ENCODE measurements at places on chromosomes 3 and 15.
A peak's percentile ranks its signal among the peaks of the same experiment; 100 is the strongest.

DNA sequence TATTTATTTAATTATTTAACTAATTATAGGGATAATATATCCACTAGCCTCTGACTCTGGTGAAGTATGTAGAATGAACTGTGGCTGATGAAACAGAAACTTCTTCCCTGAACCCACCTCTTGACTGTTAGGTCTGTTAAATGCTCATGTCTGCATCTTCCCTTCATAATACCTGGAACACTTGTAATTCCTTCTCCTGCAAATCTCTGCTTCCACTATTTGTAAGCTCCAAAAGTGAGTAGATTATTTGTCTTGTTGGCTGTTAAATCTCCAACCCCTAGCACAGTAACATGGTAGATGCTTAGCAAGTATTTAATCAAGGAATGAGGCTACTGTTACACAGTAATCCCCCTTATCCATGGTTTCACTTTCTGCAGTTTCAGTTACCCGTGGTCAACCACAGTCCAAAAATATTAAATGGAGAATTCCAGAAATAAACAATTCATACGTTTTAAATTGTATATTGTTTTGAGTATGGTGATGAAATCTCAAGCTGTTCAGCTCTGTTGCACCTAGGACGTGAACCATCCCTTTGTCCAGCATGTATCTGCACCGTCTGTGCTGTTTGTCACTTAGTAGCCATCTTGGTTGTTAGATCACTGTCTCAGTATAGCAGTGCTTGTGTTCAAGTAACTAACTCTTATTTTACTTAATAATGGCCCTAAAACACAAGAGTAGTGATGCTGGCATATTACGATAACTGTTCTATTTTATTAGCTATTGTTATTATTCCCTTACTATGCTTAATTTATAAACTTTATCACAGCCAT is 5.7 kb downstream of the TTBK2 start:
- no peak for DNase-seq

DNA sequence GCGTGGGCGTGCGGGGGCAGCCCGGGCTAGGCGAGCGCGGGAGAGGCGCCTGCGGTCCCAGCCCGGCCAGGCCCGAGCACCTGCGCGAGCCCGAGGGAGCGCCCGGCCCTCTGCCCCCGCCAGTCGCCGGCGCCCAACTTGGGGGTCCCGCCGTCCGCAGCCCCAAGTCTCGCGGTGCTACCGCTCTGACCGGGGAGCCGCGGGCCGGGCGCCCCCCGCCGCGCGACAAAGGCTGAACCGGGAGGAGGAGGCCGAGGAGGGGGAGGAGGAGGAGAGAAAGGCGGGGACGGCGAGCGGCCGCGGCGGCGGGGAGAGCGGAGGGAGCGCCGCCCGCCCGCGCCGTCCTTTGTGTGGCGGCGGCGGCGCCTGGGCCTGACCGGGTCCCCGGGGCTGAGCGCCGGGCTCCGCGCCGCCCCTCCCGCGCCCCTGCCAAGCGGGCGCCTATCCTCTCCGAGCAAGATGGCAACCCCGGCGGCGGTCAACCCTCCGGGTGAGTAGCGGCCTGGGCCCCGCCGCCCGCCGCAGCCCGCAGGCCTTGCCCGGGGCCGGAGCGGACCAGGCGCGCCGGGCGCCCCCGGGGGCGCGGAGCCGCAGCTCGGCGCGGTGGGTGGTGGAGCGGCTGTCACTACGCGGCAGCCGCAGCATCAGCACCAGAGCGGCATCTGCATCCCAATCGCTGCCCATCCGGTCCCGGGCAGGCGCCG is at the start of gene ARNT2:
TSS of gene ARNT2 (plus strand) at position 326 of the 704 bp plus-strand sequence. CDS start at position 460, 134 bp downstream.
- DNase-seq, result peak; percentile 2

DNA sequence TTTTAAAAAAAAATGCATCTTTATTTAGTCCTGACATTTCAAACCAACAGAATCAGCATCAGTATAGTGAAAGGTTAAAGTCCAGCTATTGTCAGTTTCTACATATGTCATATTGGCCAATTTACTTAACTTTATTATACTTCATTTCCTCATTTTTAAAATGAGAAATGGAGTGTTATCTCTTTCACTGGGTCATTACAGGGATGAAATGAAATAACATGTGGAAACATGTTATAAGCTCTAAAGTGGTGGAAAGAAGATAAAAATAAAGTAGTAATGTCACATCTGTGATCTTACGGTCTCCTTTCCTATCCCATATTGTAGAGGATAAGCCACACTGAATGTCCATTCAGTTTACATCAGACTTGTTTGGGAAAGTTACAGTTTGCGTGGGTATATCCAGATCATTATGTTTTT is 780.1 kb downstream of the TUSC7 start:
- DNase-seq, result no peak

DNA sequence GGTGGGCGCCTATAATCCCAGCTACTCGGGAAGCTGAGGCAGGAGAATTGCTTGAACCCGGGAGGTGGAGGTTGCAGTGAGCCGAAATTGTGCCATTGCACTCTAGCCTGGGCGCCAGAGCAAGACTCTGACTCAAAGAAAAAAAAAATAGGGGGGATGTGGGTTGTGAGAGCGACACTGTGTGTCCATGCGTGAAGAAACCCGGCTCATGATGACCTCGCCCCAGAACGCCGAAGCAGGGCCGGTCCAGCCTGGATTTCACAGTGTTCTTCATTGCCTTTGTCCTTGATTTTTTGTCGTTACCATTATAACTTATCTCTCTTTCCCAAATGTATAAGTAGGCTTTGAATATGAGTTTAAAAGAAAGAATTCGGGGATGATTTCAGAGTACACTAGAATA is 128.7 kb downstream of the PGPEP1L start:
- no peak for DNase-seq

DNA sequence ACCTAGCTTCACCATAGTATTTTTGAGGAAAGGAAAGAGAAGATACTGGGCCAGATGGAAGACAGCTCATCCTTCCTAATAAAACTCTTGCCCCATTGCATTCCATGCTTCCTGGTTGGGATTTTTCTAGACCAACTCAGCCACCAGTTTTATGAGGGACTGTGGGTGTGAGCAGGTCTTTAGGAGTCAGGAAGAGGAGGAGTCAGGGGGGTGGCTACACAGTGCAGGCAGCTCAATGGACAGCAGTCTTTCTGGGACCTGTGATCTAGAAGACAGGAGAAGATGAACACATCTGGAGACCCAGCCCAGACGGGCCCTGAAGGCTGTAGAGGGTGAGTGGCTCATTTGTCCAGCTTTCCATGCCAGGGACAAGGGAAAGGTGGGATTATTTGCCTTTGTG is at the start of gene NOX5:
TSS of gene NOX5 (plus strand) at position 242 of the 400 bp plus-strand sequence. CDS start at position 283, 41 bp downstream.
- no peak for DNase-seq

DNA sequence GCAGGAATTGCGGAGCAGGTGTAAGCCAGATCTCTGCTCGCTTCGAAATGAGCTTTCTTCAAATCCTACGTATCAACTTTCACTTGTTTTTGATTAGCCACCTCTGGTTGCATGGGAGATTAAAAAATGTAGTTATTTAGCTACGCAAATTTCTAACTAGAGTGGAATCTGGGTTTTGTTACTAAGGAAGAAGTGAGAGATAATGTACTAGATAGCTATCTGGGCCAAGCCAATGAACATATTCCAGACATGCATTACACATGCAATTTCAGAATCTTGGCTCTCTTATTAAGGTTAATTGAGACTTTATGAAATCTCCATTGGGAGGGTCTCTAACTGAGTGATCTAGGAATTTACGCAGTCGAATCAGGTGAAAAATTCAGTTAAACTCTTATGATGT is 765.7 kb downstream of the DIPK2A start:
- no peak for DNase-seq

DNA sequence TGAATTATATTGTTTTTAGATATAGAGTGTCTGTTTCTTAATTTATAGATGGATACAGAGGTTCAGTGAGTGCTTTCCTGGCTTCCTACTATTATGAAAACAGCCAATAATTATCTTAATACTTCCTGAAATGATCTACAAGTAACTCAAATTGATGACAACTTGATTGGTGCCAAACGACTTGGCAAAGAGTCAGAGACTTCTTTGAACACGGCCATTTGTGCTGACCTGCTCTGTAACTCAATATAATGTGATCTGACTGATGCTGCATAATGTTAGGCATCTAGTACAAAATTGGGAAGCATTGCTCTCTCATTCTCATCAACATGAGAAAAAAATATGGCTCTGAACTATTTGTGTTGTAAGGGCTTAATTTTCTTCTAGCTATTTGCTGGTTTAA is 193.9 kb downstream of the DIPK2A start:
- DNase-seq, result no peak

DNA sequence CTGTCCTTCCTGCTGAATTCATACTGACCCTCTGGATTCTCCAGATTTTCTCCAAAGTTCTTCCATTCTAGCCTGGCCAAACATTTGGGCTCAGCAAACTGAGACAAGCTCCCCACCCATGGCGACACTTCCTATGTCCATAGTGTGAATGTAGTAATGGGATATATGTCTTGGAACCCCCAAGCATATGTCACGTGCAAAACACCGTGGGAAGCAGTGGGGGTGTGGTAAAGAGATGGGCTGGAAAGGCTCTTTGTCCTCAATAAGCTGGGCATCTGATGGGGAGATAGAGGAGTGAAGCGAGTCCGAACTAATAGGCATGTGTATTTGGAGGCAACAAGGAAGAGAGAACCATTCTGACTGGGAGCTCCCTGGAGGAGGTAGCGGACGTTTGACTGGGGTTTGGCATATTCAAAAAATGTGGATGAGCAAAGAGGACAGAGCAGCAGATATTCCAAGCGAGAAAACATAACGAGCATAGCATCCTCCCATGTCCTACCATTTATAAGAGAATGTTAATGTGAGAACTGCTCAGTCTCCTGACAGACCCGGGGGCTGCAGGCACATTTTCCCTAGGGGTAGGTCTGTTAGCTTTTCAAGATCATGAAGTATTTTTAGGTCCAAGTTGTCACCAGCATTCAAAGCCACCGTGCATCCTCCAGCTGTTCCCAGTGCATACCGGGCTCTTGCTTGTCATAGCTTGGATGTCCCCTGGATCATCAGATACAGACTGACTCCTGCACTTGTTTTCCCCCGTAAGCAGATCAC is 25.6 kb downstream of the TPM1 start:
- no peak for DNase-seq

DNA sequence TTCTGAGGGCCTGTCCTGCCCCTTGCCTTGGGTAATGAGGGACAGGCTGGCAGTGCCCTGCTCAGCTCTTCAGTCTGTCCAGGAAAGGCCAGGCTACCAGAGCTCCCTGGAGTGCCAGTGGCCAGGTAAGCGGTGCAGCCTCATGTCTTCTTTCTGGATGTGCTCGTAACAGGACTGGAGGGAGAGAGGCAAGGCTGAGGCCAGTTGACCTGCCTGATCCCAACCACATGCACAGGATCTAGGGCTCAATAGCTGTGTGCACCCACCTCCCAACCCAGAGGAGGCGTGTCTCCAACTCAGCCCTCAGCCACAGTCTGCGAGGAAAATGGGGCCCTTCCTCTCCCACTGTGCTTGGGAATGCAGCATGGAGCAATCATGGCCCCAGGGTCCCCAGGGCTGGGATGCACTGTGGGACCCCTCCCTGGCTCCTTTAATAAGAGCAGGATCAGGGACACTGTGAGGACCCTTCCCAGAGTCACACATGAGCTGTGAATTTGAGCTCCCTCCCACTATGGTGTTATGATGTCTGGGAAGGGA is 22.5 kb downstream of the ALS2CL start:
- DNase-seq, result no peak

- DNase-seq, result no peak
These were observed 618.7 kb downstream of the SI start for GRCh38 chr3:164459521-164460151.

- no peak for DNase-seq
These were observed 9.9 kb upstream of the ARHGEF3 start for GRCh38 chr3:56811546-56812202.

DNA sequence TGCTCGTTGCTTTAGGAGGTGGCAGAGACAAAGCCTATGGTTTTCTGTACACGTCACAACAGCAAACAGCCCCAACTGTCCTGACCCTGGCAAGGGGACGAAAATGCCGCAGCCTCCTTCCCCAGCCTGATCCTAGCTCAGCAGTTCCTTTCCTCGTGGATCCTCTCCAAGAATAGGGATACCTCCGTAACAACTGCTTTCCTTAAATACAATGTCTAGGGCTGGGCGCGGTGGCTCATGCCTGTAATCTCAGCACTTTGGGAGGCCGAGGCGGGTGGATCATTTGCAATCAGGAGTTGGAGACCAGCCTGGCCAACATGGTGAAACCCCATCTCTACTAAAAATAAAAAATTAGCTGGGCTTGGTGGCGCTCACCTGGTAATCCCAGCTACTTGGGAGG is 17.0 kb downstream of the MAP6D1 start:
- DNase-seq, result no peak

DNA sequence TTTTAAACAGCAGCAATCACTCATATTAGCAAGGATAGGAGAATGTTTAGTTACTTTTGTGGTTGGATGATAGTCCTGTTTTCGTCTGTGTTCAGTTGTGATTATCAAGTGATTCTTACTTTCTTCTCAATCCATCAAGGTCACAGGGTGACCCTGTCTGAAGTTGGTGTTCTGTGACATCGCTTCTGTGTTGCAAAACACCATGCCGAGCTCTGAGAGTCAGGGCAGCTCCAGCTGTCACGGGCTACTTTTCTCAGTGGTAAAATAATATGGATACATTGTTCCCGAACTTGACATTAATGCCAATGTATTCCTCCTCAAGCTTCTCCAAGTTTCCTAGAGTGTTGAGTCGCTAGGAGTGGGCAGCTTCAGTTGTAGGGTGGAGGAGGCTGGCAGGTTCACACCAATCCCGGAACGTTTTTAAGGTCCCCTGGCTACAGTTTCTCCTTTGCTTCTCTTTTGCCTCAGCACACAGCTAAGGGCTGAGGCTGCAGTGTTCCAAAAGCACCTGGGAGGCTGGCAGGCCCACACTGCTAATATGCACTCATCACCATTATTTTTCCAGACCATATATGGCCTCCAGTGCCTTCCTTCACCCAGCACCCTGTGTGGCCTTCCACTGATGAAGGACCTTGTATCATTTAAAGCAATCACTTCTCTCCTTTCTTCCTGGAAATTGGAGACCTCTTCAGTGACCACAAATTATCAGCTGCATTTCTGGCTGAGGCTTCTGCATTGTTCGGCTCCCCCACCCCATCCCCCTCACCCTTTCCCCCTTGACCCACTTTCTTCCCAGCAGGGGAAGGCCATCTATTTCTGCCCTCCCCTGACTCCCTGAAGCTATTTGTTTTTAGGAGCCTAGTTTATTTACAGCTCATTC is 25.8 kb downstream of the COLQ start:
- no peak for DNase-seq

DNA sequence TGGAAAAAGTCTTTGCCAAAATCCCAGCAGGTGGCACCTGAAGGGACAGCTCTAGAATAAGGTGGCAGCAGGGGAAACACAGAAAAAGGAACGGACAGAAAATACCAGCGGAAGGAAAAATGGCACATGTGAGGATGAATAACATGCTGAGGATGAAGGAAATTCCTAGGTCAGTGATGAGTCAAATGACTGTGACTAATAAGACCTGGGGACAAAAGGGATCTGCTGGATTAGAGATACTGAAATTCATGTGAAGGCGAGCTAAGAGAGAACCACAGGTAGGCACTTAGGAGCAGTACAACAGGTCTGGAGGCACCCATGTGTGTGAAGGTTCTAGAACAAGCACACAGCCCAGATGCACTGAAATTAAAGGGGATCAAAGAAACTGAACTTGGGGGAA is 482.5 kb downstream of the FOXP1 start:
- DNase-seq, result no peak

All from stimulated activated CD4-positive, alpha-beta T cell treated with anti-CD3 and anti-CD28 coated beads, Interleukin-15, amount 100 ng/mL, for 24 hours (primary cell).